SW 1271 (cell line): ENCODE measurements at places on chromosomes 1 and 21.
A peak's percentile ranks its signal among the peaks of the same experiment; 100 is the strongest.

GRCh38 chr1:167924543-167925231, 10.8 kb upstream of the ADCY10 start:
- DNase-seq = no peak

GRCh38 chr1:52127181-52128180, 14.4 kb upstream of the ZFYVE9 start:
- peak; percentile 45 for DNase-seq

DNA sequence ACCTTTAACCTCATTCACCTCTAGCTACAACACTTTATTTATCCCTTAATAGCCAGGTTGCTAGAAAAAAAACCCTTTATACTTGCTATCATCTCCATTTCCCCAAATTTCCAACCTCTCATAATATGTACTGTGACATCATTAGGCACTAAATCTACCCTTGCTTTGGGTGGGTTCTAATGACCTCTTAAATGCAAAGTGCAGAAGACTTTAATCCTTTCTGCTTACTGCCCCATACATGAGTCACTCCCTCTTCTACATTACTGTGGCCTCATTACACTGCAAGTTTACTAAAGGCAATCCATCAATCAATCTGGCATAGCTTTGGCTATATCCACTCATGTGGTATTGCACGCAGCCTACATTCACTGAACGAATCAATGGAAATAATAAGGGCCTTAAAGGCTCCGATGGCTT, 353.3 kb downstream of the SMYD3 start:
- no peak for DNase-seq

- no peak for DNase-seq
Measured at GRCh38 chr1:86621286-86621685, 74.4 kb downstream of the CLCA4 start.

- no peak for DNase-seq
Measured at GRCh38 chr1:91137173-91137852, 115.5 kb upstream of the ZNF644 start.

- DNase-seq = no peak
Measured at GRCh38 chr21:45266518-45267389, 20.9 kb downstream of the POFUT2 start.

DNA sequence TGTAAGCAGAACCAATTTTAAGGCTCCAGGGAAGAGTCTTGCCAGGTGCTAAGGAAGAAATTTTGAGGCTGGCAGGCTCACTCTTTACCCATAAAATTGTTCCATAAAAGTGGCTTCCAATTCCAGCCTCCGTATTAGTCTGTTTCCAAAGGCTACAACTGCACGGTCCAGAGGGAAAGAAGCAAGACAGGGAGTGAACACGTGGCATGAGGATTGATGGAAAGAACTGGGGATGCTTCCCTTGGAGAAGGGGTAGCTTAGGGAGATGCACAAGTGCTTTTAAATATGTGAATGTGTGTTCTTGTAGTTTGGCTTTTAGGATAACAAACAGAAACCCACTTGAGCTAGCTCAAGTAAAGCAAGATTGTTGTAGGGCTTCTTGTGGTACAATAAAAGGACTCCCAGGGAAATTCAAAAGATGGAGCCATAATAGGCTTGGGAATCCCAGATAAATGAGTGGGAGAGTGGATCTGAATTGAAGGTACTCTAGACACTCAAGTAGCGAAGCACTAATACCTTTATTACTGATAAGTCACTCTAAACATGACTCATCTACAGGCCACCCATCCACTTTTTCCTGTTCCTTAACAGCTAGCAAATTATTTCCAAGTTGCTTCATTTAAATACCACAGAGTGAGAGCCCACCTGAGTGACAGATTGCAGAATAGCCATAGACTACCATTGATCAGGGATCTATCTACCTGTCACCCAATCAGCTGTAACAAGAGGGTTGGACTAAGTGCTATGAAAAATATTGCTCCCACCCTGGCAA, 34.8 kb upstream of the NPL start:
- DNase-seq = no peak

DNA sequence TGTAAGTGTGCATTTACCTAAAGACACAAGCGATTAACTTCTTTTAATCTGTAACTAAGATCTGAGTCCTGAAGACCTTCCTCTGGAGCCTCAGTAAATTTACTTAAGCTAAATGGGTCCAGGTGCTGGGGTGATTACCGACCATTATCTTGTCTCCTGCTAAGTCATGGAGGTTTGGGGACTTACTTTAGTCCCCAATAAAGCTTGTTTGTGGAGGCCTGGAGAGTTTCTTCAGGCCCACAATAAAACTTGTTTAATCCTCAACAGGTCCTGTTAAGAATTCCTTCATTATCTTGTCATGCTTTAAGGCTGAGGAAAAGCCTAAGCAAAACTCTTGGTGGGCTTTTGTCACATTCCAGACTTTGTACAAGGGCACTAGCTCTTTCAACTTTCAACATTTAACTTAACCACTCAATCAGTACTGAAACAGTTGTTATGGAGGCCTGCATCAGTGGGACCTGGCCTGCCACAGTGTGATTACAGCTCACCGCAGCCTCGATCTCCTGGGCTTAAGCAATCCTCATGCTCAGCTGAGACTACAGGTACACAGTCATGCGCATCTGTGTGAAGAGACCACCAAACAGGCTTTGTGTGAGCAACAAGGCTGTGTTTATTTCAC, 84.0 kb downstream of the FMO4 start:
- no peak for DNase-seq

GRCh38 chr1:20174937-20175666, 10.8 kb upstream of the UBXN10 start:
- no peak for DNase-seq

DNA sequence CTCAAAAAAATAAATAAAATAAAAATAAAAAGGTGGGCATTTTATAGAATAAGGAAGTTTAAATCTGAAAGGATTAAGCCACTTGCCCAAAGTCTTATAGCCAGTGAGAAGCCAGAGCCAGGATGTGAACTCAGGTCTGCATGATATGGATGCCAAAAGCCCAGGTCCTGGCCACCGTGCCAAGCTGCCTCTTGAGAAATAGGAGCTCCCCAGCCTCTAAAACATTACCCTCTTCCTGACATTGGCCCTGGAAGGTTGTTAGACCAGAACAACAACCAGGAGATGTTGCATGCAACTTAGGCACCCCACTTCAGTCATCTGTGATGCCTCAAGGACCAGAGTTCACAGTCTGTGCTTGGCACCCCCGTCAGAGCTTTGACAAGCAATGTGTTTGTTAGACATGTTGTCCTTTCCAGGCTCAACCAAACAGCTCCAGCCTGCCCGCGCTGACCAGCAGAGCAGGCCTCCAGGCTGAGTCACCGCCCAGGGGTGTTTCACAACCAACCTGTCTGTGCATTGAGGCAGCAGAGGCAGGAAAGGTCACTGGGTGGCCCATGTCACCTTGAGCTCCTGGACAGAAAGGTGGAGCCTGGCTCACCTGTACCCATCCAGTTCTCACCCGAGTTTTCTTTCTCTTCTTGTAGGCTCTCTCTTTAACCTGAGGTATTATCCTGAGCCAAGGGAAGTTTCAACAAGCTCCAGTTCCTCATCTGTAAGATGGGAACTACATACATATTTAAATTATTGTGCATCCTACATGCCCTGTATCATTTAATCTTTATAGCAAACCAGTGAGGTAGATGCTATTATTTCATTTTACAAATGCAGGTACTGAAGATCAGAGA, 14.9 kb upstream of the MED18 start:
- no peak for DNase-seq

DNA sequence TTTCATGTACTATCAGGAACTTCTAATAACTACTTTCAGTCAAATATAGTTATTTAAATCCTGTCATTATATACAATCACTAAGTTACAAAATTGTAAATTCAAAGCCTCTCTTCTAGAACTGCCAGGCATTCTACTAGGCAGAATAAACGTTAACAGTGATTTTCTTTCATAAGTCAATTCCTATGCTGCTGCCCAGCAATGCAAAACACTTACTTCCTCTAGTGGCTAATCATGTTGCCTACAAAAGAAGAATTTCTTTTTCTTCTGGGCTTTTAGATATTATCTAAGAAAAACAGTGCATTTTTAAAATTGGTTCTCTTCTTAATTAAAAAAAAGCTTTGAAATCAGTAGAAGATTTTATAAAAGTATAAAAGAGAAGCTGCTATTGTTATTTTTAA, 509.8 kb upstream of the ADAMTS5 start:
- no peak for DNase-seq

DNA sequence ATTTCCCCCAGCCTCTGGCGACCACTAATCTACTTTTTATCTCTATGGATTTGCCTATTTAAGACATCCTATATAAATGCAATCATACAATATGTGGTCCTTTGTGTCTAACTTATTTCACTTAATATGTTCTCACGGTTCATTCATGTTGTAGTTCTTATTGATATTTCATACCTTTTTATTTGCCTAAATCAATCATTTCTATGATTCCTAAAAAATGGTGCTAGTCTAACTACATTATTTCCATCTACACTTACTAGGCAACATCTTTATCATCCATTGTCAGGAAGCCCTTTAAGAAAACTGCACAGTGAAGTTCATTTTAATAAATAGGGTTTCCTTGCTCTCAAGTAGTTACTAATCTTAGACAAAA, 380 bp upstream of the FBXO28 start:
- no peak for DNase-seq

GRCh38 chr1:31019401-31019800, 46.1 kb downstream of the PUM1 start:
- no peak for DNase-seq

DNA sequence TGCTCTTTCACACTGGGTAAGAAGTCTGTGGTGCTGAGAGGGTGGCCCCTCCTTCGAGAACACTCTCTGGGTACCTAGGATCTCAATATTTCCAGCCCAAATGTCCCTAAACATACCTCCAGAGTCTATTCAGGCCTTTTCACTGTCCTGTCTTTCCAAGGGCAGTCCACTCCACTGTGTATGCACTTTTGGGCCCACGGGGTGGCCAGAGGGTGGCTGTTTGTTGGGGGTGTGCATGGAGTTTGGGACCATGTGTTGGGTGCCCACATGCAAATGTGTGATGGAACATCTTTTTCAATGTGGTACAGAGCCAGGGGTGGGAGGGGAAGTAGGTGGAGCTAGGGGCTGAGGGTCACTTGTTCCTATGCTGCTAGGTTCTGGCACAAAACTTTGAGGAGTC, 87.5 kb downstream of the FAM78B start:
- no peak for DNase-seq

DNA sequence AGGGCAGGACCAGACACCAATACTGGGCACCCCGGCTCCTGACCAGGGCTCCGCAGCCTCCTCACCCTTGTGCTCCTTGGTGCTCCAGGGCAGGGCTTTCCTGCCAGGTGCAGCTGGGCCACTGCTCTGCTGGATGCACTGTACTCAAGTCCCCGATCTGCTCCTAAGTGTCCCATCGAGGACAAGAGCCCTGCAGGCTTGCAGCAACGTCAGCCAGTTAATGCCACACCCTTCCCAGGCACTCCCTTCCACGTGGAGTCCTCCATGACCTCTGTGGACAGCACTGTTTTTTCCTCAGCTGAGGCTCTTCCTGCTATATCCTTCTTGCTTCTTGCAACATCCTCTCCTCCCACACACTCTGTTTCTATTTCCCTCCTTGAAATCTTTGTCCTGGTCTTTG, 94.0 kb upstream of the NGF start:
- DNase-seq = no peak
